ENCODE measurements at places on chromosomes 4 and X.

DNA sequence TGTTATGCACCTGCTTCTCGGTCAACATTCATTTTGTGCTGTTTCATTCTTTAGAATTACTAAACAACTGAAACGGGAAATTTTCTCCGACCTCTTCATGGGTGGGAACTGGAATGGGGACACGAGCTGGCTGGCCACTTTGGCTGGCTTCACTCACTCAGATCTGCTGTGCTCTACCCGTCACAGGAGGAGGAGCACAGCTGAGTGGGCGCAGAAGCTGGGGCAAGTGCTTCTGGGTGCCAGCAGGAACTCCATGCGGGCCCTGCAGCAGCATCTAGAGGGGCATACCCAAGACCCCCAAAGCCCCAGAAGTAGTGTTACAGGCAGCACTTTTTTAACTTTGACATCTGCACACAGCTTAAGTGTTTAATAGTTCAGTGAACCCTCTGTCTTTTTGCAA is 109.6 kb downstream of the TMEM144 start:
- no peak for DNase-seq

DNA sequence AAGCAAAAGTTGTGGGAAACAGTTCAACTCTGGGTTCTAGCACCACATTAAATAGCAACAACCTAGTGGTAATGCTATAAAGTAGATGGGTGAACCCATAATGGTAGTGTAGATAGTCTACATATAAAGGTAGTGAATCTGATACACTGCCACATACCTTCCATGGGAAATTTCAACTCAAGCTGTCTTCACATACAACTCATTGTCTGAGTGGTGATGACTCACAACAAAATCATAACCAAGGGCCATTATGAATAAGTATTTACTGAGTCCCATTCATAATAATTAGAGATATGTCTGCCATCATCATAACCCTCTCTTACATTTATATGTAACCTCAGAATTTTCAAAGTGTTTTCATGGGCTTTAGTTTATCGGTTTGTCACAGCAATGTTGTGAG is 34.8 kb downstream of the EGF start:
- peak; percentile 39 for DNase-seq

GRCh38 chr4:126012691-126013290 is 698.0 kb downstream of the FAT4 start:
- DNase-seq: no peak

DNA sequence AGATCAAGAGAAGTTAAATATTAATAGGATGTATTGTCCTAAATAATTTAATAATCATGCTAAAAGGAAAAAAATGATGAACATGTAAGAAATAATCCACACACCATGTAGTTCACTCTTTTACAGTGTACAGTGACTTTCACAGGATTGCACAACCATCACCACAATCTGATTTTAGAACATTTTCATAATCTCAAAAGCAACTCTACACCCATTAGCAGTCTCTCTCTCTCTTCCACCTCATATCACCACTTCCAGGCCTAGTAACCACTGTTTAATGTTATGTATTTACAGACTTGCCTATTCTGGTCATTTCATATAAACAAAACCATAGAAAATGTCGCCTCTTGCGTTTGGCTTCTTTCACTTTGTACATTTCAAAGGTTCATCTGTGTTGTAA is 153.4 kb downstream of the FSTL5 start:
- no peak for DNase-seq

- DNase-seq: peak; percentile 88
These were observed 32.2 kb downstream of the SMS start for GRCh38 chrX:21972721-21973120.
